ENCODE measurements at places on chromosomes 4 and X.

- H3K36me3 ChIP-seq = no peaks in the 10 kb centered on the region
- no peak overlapping the region for H3K4me3 ChIP-seq
- no peak for DNase-seq
- no peaks in the 10 kb centered on the region for H3K4me1 ChIP-seq
Observed at GRCh38 chr4:87624698-87625097, 16.4 kb downstream of the DSPP start.

DNA sequence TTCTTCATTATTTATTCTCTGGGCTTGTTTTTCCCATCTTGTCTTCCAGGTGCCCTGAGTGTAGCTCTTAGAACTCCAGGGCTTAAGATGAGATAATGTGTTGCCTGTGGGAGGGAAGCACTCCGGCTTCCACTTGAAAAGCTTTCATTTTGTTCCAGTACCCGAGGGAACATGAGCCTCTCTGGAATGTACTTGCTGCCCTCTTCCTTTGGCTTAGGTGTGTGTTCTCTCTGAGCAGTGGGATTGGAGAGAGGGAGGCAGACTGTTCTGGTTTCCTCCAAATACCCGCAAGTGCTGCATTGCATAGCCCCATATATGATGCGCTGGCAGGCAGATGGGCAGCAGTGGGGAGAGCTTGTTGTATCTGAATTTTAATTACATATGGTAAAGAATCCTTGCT lies 861 bp upstream of the DTHD1 start:
- H3K36me3 ChIP-seq = no peaks in the 10 kb centered on the region
- DNase-seq = no peak
- H3K4me1 ChIP-seq = no peaks in the 10 kb centered on the region
- H3K27ac ChIP-seq = no peak overlapping the region
- no peaks in the 10 kb centered on the region for H3K27me3 ChIP-seq
- no peak overlapping the region for H3K4me3 ChIP-seq

GRCh38 chrX:39654952-39655351 lies 442.8 kb downstream of the BCOR start:
- no peaks in the 10 kb centered on the region for H3K36me3 ChIP-seq
- no peak overlapping the region for H3K27ac ChIP-seq
- DNase-seq = no peak
- H3K4me1 ChIP-seq = no peaks in the 10 kb centered on the region
- H3K27me3 ChIP-seq = no peaks in the 10 kb centered on the region

DNA sequence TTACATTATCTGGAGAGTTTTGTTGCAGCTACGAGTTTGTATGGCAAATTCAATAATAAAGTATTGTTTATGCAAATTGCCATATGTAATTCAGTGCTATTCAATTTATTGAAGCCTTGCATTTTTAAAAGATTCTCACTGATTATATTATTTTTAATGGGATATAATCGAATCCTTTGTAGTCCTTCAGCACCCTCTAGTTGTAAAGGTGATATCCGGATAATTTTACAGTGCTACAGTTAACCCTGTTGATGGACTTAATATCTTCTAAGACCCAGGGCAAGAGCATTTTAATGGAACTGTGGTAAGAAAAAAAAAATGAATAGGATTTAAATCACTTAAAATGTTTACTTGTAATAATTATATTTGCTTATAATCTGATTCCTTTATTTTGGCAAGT lies 48.5 kb upstream of the GRIA2 start:
- H3K27ac ChIP-seq = no peak overlapping the region
- H3K4me1 ChIP-seq = no peaks in the 10 kb centered on the region
- no peaks in the 10 kb centered on the region for H3K36me3 ChIP-seq
- no peak overlapping the region for H3K4me3 ChIP-seq
- H3K27me3 ChIP-seq = no peaks in the 10 kb centered on the region

- no peaks in the 10 kb centered on the region for H3K27me3 ChIP-seq
- no peaks in the 10 kb centered on the region for H3K4me1 ChIP-seq
- no peaks in the 10 kb centered on the region for H3K36me3 ChIP-seq
- no peak overlapping the region for H3K27ac ChIP-seq
- no peak overlapping the region for H3K4me3 ChIP-seq
Observed at GRCh38 chr4:110704748-110705439, 82.0 kb upstream of the PITX2 start.

DNA sequence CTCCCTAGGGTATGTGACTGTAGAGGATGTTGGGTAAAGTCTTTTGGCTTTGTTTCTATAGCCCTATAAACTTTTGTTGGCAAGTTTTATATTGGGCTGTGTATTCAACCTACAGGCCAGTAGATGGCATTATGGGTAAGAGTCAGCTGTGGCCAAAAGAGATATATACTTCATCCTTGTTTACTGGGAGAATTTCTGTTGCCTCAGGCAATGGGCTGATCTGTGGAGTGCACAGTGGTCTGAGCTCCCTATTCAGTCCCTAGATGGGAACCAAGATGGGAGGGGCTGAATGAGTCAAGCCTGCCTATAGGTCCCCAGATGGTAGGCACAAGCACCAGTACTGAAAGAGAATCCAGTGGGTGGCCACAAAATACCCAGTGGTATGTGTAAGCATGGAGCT lies 580.6 kb downstream of the EPHA5 start:
- no peaks in the 10 kb centered on the region for H3K36me3 ChIP-seq
- no peak overlapping the region for H3K4me3 ChIP-seq
- no peaks in the 10 kb centered on the region for H3K27me3 ChIP-seq
- no peak for DNase-seq
